Kidney epithelial cell (primary cell): ENCODE measurements at places on chromosomes 1 and 21.

- no peak for DNase-seq
These were observed 14.9 kb downstream of the PLEKHA6 start for GRCh38 chr1:204344665-204345355.

DNA sequence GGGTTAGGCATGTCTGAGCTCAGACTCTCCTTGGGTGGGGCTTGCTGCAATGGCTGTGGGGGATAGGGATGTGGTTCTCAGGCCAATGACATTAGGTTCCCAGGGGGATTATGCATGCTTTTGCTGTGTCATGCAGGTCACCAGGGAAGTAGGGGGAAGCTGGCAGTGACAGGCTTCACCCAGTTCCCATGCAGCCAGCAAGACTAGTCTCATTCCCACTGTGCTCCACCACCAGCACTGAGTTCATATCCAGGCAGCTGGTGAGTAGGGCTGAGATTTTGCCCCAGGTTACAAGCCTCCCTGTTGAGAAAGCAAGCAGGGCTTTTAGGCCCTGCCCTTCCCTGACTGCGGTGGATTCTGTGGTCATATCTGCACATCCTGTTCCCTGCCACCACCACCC is 32.1 kb upstream of the PLA2G5 start:
- DNase-seq = no peak

GRCh38 chr1:213050745-213051126 is 305 bp upstream of the RPS6KC1 start:
- no peak for DNase-seq

- DNase-seq = no peak
These were observed 158.9 kb downstream of the ST6GALNAC5 start for GRCh38 chr1:77026135-77026534.

- no peak for DNase-seq
These were observed 34.0 kb downstream of the RASSF5 start for GRCh38 chr1:206541236-206541833.

GRCh38 chr1:37557402-37557801 is 662 bp downstream of the DNALI1 start:
- no peak for DNase-seq

DNA sequence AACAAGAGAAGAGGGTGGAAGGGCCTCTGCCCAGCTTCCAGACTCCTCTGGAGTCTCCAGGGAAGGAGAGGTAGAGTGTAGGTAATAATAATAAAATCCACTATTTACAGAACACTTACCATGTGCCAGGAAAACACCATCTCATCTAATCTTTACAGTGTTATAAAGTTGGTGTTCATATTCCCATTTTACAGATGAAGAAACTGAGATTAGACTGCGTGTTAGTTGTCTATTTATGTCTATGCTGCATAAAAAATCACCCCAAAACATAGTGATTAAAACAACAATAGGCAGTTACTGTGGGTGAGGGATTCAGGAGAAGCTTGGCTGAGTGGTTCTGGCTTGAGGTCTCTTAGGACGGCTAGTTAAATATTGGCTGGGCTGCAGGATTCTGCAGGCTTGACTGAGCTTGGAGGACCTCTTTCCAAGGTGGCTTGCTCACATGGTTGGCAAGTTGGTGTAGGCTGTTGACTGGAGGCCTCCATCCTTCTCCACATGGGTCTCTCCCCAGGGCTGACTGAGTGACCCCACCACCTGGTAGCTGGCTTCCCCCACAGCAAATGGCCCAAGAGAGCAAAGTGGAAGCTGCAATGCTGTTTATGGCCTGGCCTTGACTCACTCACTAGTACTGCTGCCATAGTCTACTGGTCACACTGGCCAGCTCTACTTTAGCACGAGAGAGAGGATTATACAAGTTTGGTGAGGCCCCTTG is 6.5 kb upstream of the ALX3 start:
- no peak for DNase-seq

DNA sequence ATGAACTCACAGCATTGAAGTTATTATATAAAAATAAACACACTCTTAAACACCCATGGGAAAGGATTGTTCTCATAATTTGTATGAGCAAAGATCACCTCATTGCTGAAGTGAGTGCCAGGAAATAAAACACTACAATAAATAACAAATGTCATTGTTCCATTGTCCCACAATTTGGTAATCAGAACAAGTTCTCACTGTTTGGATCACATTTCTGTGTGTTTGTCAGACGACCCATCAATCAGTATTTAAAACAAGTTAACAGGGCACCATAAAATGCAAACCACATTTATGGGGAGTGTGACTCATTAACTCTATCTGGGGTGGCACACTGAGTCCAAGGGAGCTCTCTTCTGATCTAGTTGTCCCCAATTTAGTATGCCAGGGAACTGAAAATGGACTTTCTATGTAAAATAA is 124.5 kb downstream of the PTPRC start:
- DNase-seq = no peak

- no peak for DNase-seq
These were observed 16.1 kb downstream of the FH start for GRCh38 chr1:241503444-241503843.

DNA sequence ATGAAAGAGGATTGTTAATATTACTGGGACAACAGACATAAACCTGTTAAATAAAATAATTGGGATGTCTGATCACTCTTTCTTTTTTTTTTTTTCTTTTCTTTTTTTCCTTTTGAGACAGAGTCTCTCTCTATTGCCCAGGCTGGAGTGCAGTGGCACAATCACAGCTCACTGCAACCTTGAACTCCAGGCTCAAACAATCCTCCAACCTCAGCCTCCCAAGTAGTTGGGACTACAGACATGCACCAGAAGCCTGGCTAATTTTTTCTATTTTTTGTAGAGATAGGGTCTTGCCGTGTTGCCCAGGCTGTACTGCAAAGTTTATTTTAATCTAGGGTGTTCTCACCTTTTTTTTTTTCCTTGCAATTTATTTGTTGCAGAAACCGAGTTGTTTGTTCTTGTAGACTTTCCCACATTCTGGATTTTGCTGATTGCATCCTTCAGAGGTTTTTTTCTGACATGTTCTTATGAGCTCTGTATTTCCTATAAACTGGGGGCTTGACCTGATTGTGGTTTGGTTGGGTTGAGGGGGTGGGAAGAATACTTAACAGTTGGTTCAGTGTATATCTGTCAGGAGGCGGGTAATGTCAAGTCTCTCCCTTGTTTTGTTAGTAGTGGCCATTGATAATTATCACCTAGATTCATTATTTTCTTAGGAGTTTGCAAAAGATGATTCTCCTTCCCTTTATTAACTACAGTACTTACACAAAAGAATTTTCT is 125.2 kb downstream of the MAST2 start:
- no peak for DNase-seq

- no peak for DNase-seq
These were observed 6.2 kb downstream of the WDR4 start for GRCh38 chr21:42873096-42873495.

DNA sequence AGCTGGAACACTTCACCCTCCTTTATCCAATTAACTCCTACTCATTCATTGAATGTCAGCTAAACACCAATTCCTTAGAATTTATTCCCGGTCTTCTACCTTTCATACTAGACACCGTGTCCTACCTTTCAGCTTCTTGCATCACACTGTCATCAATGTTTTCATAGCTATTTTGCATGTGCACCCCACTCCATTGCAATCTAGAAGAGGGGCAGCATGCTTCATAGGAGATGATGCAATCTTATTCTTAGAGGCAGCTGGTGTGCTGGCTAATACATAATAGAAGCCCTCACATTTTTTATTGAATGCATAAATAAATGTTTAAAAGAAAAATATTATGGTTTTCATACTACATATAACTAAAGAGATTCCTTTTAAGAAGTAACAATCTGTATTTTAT is 123.6 kb downstream of the DSCAM start:
- DNase-seq = no peak

DNA sequence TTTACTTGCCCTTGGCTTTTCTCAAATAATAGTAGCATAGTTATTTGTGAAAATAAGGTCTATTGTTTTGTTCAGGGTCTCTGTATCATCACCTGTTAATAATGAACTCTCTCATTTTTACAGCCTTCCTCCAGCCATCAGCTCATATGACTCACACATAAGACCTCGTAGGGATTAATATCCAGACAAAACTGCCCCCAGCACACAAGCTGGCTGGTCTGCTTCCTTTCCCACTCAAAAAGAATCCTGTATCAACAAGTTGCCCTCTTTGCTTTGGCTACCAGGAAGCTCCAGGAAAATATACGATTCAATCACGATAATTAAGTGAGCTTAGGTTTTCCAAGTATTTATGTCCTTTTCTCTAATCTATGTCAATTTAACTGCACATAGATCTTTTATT is 119.2 kb downstream of the DMRTB1 start:
- DNase-seq = no peak

GRCh38 chr1:233960386-233960785 is 55.9 kb downstream of the SLC35F3 start:
- no peak for DNase-seq

- DNase-seq = no peak
These were observed 42.5 kb downstream of the TP53BP2 start for GRCh38 chr1:223803211-223803610.

- no peak for DNase-seq
These were observed 12.1 kb downstream of the LDLRAD2 start for GRCh38 chr1:21823980-21824702.

DNA sequence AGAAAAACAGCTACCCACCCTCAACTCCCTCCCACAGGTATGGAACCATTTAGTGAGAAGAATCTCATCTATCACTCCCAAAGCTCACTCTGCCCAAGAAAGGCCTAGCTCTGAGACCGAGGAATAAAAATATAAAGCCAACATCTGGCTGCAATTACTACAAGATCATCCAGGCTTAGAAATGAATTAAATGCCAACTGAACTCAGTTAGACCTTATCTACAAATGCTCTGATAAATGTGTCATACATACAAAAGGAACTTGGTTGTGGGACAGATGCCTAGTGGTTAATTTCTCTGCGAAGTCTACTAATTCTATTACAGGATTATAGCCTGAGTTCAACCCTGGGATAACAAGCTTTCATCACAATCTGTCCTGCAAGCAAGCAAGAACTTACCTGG is 6.7 kb downstream of the ADIPOR1 start:
- DNase-seq = no peak

DNA sequence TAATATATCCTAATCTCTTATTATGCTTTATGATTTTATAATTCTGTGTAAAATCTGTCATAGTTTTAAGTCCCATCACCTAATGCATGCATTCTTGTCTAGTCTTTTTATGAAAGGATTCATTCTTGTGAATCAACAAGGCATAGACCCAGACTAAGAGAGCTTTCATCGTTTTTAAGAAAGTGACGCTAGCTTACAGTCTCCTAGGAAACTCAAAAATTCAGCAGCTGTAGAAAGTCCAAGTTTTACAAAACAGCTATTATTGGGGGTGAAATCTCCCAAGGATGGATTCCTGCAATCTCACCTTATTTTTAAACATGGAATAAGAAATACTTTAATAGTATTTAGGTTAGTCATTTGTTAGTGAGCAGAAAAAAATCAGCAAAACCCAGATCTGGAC is 104.7 kb downstream of the NCAM2 start:
- no peak for DNase-seq

GRCh38 chr1:162956922-162957321 is 95.9 kb upstream of the CCDC190 start:
- DNase-seq = peak; percentile 31

DNA sequence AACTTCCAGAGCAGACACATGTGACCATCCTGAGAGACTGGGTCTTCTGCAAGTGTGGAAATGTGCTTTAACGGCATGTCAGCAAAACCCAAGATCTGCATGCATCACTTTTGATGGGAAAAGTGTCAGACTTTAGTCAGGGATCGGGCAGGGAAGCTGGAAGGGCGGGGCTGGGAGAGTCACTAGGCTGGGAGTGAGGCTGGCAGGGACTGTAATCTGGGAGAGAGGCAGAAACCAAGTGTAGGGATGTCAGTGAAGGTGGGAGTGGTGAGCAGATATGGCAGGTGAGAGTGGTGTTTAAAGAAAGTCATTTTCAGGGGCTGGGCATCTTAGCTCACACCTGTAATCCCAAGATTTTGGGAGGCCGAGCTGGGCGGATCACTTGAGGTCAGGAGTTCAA is 11.3 kb downstream of the CDA start:
- no peak for DNase-seq

DNA sequence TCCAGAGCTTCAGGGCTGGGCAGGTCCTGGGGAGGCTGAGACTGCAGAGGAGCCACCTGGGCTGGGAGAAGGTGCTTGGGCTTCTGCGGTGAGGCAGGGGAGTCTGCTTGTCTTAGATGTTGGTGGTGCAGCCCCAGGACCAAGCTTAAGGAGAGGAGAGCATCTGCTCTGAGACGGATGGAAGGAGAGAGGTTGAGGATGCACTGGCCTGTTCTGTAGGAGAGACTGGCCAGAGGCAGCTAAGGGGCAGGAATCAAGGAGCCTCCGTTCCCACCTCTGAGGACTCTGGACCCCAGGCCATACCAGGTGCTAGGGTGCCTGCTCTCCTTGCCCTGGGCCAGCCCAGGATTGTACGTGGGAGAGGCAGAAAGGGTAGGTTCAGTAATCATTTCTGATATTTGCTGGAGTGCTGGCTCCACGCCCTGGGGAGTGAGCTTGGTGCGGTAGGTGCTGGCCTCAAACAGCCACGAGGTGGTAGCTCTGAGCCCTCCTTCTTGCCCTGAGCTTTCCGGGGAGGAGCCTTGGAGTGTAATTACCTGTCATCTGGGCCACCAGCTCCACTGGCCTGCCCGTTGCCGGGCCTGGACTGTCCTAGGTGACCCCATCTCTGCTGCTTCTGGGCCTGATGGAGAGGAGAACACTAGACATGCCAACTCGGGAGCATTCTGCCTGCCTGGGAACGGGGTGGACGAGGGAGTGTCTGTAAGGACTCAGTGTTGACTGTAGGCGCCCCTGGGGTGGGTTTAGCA is 9.3 kb downstream of the MYBPH start:
- DNase-seq = no peak

DNA sequence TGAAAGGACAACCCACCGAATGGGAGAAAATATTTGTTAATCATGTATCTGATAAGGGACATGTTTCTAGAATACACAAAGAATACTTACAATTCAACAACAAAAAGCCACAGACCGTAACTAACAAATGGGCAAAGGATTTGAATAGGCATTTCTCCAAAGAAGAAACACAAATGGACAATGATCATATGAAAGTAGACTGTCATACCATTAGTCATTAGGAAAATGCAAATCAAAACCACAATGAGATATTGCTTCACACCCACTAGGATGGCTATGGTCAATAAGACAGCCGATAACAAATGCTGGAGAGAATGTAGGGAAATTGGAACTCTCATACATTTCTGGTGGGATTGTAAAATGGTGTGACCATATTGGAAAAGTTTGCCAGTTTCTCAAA is 367.2 kb upstream of the SGIP1 start:
- DNase-seq = no peak

DNA sequence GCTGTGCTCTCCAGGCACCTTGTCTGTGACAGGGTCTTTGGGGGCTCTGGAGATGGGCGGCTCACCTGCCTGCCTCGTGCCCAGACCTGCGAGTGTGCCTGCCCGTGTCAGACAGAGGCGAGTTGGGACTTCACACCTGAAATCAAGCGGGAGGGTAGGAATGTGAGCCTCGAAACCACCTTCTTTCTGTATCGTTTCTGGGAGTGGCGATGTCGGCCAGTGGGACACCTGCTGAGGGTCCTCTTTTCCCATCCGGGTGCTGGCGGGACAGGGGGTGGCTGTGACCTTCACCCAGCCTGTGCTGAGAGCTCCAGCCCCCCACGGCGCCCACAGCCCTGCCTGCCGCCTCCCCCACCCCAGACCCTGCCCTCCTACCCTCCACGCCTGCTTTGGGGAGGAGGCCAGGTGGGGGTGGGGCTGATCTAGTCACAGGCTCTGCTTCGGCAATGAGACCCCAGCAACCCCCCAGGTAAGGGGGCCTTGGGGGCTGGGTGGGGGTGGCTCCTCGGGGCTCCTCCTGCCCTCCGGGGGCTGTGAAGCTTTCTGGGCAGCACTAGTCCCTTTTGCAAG is 15.6 kb upstream of the FAAP20 start:
- DNase-seq = no peak
